ENCODE measurements at places on chromosomes 3 and 15.

DNA sequence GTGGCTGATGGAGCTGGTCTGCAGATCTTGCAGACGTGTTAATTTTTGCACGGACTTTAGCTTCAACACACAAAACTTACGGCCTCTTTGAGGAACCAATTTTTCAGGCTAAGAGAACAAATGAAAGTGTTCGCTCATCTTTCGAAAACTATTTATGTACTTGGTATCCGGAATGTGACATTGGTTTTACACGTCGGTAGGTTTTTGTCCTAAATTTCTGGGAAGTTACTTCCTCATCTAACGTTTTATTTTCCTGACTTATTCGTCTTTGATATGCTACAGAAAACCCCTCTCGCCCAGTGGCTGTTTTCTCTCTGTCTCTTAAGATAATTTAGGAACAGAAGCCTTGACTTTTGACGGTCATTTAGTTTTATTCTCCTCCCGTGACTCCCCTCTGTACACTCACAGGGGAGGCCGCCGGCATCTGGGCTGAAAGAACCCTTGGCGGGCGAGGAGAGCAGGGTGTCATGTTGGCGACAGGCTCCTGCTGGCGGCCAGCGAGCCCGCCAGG lies 834 bp upstream of the GREM1 start:
- DNase-seq: no peak

- no peak for DNase-seq
Measured at GRCh38 chr15:78149805-78150751, 916 bp downstream of the IDH3A start.

DNA sequence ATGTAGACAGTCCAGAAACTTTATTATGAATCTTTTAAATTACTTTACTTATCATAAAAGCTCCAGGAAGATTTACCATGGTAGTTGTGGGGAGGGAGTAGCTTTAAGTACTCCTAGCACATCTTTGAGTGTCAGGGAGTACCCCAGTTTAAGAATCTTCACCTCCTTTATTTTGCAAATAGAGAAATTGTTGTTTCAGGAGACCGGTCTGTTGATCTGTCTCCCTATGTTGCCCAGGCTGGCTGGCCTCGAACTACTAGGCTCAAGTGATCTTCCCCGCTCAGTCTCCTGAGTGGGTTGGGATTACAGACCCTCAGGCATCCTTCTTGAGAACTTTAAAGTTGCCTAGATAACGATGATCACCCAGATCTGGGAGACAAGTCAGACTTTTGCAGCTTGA lies 11.1 kb downstream of the FXR1 start:
- DNase-seq: no peak

DNA sequence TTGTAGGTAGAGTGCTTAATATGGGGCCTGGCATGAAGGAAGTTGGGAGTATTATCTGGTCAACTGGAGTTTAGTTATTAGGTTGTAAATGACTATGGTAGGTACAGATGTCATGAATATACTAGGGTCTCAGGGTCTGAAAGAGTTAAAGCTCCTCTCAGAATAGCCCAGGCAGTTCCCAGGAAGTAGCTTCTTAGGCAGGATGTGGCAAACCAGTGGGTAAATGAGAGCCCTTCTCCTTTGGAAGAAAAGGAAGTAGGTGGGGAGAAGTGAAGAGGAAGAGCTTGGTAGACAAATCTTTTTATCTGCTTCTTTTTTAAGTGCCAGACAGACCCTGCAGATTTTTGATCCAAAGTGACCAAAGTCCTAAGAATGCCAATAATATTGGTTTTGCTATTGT lies 24.5 kb downstream of the MAP2K1 start:
- DNase-seq: no peak

DNA sequence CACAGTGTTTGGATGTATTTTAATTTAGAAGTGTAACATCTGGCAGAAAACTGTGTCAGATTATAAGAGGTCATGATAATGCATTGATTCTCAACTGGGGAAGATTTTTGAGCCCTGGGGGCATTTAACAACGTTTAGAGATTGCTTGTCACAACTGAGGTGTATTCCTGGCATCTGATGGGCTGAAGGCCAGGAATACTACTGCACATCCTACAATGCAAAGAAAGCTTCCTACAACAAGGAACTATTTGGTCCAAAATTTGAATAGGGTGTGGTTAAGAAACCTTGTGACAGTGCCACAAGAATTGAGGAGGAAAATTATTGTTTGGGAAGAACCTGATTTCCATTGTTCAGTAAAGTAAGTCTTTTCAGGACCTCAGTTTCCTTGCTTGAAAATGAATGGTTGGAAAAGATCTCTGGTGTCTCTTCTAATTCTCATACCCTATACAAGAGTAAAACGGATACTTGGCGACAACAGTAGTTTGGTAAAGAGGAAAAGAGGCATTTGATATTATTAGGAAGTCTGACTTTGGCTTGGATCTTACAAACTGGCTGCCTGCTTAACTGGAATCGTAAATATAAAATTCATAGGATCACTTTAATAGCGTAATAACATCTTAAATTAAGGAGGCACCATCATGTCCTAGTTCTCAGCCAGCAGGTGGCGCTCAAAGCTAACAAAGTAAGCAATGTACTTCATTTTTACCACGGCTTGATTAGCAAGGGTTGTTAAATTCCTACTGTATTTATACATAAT lies 4.3 kb downstream of the DAZL start:
- peak; percentile 93 for DNase-seq

GRCh38 chr3:4478261-4478660 lies 11.2 kb upstream of the SUMF1 start:
- DNase-seq: no peak

DNA sequence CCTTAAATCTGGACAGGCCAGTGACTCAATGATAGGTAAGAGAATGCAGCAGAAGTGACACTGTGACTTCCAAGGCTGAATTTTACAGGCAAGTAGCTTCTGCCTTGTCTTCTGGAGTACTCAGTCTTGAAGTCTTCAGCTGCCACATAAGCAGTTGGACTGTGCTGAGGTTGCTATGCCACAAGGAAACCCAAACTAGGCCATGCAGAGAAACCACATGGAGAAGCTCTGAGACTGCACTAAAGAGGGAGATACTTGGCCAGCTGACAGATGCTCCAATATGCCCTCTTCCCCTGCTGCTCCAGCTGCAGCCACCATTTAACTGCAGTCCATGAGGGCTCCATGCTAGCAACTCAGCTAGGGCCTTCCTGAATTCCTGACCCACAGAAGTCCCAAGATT lies 119.4 kb upstream of the GADL1 start:
- DNase-seq: no peak

DNA sequence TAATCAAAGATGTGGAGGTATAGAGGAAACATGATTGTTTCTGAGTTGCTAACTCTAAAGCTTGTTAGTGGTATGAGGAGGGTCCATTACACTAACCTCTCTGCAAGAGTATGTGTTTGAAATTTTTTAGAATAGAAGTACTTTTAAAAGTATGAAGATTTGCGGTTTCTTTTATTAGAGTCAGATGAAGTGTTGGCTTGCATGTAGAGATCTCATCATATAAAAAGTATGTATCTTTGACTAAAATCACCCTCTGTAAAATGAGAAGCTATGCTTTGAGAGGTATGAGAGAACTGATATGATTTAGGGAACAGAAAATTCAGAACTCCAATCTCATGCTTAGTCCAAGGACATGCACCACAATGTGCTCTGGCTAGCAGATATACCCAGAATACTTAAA lies 140.4 kb upstream of the MBNL1 start:
- no peak for DNase-seq

DNA sequence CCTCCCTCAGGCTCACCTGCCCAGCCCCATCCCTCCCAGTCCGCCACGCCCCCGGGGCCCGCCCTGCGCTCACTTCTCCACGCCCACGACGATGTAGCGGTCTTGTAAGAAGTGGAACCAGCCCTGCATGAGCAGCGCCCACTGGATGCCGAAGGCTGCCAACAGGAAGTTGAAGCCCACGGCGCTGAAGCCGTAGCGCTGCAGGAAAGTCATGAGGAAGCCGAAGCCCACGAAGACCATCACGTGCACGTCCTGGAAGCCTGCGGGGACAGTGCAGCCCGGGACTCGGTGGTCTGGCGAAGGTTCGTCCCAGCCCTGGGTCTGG lies 9.7 kb downstream of the RHCG start:
- DNase-seq: no peak

- no peak for DNase-seq
Measured at GRCh38 chr3:29668233-29668632, 387.4 kb downstream of the RBMS3 start.

- DNase-seq: no peak
Measured at GRCh38 chr3:114857299-114857701, 289.8 kb downstream of the ZBTB20 start.

DNA sequence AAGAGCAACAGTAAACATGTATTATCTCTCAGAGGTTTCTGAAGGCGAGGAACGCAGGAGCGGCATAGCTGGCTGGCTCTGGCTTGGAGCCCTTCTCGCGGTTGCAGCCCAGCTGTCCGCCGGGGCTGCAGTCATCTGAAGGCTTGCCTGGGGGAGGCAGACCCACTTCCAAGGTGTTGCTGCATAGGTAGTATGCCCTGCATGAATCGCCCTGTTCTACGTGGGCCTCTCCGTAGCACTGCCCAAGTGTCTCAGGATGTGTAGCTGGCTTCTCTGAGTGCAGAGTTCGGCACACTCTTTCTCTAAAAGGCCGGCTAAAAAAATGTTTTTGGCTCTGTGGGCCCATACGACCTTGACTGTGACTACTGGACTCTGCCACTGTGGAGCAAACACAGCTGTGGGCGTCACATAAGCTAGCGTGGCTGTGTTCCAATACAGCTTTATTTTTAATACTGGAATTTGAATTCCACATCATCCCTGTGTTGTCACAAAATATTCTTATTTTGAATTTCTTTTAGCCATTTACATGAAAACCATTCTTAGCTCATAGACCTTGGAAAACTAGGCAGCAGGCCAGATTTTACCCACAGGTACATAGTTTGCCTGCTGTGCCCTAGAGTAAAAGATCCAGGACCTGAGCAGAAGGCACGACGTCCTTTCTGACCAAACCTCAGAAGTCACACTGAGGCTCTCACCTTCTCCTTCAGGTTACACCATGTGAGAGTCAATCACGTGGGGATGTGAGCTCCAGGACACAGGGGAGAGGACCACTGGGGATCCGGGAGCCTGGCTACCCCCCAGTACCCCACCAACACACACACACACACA lies 55.9 kb downstream of the PGPEP1L start:
- no peak for DNase-seq

DNA sequence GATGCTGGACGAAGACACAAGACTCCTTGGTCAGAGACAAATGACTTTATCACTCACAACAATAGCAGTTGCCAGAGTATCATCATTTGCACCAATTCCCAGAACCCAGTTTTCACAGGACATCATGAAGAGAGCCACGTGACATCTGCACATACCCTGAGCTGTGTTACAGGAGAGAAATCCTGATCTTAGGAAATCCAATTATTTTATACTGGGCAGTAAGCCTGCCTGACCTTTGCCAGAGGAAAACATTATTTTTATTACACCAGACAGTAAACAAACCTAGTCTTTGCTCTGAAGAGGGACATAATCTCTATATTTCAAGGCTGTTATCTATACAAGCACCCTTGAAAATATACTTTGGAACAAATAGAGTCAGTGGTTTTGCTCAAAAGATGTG lies 77.4 kb downstream of the ZBBX start:
- no peak for DNase-seq

DNA sequence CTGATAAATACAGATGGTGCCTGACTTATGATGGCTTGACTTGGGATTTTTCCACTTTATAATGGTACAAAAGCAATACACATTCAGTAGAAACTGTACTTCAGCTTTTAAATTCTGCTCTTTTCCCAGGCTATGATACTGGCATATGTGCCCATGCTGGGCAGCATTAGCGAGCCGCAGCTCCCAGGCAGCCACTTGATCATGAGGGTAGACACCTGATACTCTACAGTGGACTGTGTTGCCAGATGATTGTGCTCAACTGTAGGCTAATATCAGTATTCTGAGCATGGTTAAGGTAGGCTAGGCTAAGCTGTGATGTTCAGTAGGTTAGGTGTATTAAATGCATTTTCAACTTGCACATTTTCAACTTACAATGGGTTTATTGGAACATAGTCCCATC lies 17.7 kb upstream of the FEM1B start:
- DNase-seq: no peak

DNA sequence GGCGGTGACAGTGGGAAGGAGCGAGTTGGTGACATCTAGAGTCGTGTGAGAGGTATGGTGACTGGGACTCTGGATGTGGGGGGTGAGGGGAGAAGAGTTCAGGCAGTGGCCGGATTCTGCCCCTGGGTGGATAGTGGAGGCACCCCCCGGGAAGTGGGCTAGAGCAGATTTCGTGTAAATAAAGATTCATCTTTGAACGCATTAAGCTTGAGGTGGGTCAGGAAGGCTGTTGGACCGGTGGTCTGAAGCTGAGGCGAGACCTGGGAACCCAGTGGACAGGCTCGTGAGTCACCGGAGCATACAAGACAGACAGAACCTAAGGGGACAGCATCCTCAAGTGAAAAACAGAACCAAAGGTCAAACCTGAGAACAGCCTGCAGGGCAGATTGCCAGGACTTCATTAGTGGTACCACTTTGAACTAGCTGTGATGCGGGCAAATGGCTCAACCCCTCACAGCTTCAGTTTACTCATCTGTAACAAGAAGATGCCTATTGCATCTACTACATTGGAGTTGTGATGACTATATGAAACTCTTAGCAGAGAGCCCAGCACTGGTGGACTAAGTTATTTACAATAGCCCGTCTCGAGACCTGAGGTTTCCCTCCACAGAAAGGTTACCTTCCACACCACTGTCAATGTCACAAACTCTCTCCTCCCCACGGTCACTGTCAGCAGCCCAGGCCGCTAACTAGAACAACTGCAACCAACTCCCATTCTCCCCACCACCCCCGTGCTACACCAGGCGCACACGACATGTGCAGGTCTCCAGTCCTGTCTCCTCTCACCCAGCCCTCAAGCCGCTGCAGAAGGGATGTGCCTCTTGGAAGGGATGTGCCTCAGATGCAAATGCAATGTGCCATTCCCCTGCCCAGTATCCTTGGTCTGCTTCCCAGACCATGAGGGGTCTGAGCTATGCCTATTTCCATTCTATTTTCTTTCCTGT lies 901 bp upstream of the CLN6 start:
- no peak for DNase-seq

- DNase-seq: no peak
Measured at GRCh38 chr3:43411429-43411828, 125.1 kb downstream of the SNRK start.

- DNase-seq: no peak
Measured at GRCh38 chr15:34986326-34986725, 1.8 kb downstream of the ZNF770 start.

DNA sequence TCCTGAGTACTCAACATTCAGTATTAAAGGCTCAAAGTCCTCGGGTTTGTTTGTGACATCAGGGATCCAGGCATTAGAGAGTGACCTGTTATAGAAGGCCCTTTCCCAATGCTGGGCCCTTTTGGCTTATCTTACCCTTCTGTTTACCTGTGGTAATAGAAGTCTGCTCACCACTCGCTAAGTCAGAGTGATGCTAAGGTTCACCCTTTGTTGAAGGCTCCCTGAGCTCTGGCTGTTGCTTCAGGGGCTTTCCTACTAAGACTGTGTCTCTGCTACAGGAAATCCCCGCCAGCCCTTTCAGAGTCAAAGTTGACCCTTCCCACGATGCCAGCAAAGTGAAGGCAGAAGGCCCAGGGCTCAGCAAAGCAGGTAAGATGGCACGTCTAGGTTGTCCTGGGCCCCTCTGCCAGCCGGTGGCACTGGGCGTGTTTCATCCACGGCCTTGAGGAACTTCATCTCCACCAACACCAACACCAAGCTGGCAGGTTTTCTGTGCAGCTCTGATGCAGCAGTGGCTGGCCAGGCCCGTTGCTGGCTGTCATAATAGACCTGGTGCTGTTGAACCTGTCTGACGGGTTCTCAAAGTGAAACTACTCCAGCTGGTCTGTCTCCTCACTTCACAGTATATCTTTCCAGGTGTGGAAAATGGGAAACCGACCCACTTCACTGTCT lies 99.1 kb downstream of the DNASE1L3 start:
- no peak for DNase-seq

GRCh38 chr3:126356373-126357264 lies 589 bp downstream of the KLF15 start:
- DNase-seq: peak; percentile 83

Data from head of caudate nucleus (tissue), 42 donors.